ENCODE measurements at places on chromosomes 2 and 18.

DNA sequence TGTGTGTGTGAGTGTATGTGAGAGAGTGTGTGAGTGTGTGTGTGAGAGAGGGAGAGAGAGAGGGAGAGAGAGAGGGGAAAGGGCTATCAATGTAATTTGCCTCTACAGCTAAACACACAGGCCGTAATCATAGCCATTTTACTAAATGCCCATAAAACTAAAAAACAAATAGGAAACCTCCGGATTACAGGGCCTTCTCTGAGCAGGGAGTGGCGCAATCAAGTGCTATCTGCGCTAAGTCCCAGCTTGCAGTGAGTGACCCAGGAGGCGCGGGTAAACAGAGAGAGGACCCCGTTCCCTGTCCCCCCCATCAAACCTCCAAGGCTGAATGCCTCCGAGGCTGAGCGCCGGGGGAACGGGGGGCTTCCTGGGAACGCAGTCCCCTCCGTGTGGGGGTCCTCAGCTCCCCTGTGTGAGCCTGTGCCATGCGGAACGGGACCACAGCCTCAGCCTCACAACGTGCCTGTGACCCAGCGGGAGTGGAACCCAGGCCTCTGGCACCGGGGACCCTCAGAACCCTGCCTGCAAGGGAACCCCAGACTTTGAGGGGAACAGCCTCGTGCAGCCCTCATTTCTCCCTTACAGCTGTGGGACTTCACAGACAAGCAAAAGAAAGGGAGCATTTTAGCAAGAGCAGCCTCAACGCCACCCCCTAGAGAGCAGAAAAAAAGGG lies 54.7 kb upstream of the ID2 start:
- DNase-seq: no peak

GRCh38 chr2:16411788-16412187 lies 253.8 kb downstream of the CYRIA start:
- DNase-seq: no peak

- DNase-seq: no peak
Measured at GRCh38 chr2:3759761-3760160, 56.4 kb downstream of the DCDC2C start.

DNA sequence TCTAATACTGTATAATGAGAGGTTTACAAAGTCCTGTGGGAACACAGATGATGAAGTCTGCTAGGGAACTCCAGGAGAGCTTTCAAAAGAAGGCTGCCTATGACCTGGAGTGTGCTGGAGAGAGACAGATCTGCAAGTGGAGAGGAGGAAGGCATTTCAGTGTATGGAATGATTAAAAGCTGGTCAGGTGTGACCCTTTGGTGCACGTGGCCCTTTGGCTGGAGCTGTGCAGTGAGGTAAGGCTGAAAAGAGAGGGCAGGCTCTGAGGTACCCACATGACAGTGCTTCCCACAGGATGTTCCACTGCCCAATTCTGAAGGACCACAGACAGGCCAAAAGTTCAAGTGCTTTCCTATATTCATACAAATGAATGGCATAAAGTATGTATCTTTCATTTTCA lies 157.1 kb downstream of the DYM start:
- no peak for DNase-seq

- no peak for DNase-seq
Measured at GRCh38 chr18:916562-916961, 11.9 kb downstream of the ADCYAP1 start.

GRCh38 chr2:32135409-32135808 lies 30.3 kb upstream of the SLC30A6 start:
- DNase-seq: peak; percentile 8

DNA sequence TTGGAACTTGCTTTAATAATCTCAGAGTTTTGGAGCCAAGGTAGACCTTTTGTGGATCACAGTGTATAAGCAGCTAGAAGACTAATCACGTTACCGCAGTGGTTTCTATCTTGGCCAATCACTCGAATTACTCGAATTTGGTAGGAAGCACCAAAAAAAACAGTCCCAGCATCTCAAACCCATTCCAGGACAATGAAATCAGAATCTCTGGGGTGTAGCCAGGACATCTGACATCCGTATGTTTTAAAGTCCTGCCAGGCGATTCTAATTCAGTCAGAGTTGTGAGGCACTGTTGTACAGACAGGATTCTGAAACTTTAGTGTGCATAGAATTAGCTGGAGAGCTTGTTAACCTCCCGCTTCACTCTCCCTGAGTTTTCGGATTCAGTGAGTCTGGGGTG lies 30.8 kb downstream of the GRHL1 start:
- DNase-seq: peak; percentile 75

- no peak for DNase-seq
Measured at GRCh38 chr2:207216457-207216856, 50.7 kb upstream of the KLF7 start.

GRCh38 chr2:72926811-72927465 lies 9.6 kb downstream of the EMX1 start:
- DNase-seq: no peak

DNA sequence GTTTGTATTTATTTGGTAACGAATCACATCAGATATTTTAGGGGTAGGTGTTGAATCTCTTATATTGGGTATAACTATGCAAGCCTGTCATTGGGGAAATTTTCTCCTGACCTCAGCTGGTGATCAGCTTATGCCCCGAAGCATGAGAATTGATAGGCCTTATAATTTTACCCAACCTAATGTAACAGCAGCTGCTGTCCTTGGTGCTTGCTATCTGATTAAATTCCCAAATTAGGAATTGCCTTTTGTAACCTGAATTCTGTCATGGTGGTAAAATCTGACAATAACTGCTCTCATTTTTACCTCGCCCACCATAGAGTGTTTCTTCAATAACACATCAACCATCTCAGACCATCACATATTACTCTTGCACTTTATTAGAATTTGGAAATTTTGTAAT lies 1542.6 kb upstream of the PIK3C3 start:
- DNase-seq: no peak

GRCh38 chr18:47983055-47983454 lies 52.6 kb upstream of the SMAD2 start:
- DNase-seq: no peak

- no peak for DNase-seq
Measured at GRCh38 chr2:20986024-20986939, 57.6 kb downstream of the APOB start.

DNA sequence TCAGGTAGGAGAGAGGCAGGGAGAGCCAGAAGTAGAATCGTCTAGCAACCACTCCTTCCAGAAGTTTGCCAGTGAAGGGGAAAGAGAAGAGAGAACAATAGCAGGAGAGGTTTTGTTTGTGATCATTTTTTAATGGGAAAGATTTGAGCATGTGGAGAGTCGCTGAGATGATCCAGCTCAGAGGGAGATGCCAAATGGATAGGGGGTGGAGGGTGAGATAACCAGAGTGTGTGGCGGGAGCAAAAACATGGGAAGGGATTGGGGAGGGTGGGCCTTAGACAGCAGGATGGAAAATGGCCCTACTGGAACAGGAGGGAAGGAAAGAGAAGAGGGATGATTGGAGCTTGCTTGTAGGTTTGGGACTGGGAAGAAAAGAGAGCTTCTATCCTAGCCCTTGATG lies 269.8 kb downstream of the GLI2 start:
- DNase-seq: no peak

DNA sequence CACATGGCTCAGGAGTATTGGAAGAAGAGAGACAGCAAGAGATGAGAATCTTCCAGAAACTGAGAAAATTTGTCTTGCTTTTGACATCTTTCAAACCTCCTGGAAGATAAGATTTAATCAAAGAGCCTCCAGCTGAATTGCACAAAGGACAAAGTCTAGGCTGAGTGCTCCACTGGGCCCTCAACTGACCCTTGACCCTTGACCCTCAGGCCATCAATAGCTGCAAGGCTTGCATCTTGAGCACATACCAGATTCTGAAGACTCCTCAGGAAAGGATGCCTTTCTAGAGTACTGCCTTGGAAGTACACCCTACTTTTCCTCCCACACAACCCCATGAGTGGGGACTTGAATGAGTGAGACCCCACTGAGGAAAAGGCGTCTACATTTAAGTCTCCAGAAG lies 1125.5 kb downstream of the BCL11A start:
- DNase-seq: no peak

- DNase-seq: no peak
Measured at GRCh38 chr2:186903216-186903615, 54.2 kb upstream of the ZSWIM2 start.

DNA sequence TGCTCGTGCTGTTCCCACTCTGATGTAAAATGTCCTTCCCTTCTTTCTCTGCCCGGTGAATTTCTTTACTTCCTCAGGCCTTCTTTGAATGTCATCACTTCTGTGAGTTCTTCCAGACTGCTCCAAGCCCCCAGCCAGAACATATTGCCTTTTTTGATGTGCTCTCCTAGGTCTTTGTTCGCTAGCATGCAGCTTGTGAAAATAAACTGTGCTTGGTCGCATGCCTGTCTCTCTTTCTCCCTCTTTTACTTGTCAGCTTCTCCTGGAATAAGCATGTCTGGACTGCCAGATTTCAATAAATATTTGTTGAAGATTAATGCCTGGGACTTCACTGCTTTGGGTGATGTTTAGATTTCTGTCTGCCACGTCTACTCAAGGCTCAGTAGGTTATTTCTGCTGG lies 82.7 kb upstream of the ARHGAP28 start:
- no peak for DNase-seq

- no peak for DNase-seq
Measured at GRCh38 chr2:64989982-64990614, 899 bp downstream of the SLC1A4 start.

- peak; percentile 67 for DNase-seq
Measured at GRCh38 chr18:48994044-48994651, 43.4 kb upstream of the SMAD7 start.

DNA sequence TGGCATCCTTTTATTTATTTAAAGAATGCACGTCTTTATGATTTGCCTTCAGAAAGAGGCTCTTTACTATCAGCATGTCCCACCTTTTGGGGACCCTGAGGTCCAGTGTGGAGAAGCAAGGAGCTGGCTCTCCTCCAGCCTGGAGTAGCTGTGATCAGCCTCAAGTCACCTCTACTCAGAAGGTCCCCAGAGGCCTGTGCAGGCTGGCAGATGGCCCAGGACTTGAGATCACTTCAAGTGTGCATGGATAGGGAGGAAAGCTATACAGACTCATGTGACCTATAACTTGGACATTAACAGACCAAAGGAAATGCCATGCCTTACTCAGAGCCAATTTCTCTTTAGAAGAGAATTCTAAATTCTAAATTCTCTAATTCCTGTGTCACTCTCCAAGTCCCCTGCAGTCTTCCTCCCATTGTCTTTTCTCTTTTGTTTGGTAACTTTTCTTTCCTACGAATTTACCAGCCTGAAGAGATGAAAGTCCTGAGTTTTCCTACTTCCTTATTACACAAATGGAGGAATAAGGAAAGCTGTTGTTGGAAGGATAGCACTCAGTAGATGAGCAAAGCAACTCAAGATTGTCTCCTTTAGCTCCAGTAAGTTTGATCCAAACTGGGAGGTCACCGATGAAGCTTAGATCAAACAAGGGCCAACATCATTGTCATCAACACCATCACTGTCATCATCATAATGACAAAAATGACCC lies 163.9 kb downstream of the GFPT1 start:
- DNase-seq: no peak
